ENCODE measurements at places on chromosomes 7 and 10.
A peak's percentile ranks its signal among the peaks of the same experiment; 100 is the strongest.

- no peak for DNase-seq
Observed at GRCh38 chr7:2619116-2619515, 12.7 kb upstream of the TTYH3 start.

DNA sequence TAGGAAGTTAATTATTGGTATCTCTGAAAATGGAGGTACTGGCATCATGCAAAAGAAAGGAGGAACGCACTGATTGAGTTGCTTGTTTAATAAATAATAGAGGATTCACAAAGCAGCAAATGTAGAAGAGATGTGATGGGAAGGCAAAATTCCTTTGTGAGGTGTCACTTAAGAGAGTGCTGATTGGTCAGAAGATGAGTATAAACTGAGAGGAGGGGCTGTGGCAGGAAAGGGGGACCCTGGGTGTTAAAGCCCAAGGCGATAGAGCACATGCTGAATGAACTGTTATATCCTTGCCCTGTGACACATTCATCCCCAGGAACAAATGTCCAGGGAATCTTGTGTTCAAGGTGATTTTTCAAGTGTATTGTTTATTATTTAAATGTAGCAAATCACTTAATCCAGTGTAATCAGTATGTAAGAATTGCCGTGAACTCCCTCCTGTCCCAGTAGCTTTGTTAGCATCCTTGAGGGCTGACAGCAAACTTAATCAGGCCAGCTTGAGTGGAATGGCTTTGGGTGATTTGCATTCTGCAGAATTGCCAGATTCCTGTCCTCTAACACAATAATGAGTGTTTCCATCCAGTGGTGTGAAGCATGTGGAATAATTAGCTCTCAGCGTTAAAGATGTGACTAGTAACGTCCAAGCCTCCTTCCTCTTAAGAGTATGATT lies 111.9 kb downstream of the CHN2 start:
- DNase-seq: no peak

DNA sequence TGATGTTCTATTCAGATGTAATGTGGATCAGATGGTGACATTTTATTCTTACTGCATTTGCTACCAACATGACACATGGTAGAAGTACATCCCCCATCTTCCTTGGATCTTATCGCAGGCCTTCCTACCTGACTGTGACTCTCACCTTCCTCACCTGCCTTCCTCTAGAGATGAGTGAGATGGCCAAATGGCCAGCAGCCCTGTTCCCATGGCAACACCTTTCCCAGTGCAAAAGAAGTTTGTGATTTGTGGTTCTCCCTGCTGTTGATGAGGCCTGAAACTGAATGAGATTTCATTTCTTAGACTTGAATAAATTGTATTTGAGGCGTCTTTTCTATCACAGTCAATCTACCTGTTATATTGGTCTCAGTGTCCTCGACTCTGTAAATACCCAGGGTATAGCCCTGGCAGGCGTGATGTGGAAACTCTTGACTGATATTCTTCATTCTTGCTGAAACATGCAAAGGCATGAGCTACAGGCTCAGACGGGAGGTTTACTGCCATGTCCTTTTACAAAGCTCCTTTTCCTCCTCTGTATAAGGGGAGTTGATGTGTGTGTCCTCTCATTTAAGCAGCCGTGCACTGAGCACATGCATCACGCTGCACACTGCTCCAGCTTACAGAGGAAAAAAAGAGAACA lies 440.7 kb upstream of the AKR1E2 start:
- no peak for DNase-seq

GRCh38 chr7:25720427-25720826 lies 431.6 kb upstream of the NFE2L3 start:
- DNase-seq: no peak

DNA sequence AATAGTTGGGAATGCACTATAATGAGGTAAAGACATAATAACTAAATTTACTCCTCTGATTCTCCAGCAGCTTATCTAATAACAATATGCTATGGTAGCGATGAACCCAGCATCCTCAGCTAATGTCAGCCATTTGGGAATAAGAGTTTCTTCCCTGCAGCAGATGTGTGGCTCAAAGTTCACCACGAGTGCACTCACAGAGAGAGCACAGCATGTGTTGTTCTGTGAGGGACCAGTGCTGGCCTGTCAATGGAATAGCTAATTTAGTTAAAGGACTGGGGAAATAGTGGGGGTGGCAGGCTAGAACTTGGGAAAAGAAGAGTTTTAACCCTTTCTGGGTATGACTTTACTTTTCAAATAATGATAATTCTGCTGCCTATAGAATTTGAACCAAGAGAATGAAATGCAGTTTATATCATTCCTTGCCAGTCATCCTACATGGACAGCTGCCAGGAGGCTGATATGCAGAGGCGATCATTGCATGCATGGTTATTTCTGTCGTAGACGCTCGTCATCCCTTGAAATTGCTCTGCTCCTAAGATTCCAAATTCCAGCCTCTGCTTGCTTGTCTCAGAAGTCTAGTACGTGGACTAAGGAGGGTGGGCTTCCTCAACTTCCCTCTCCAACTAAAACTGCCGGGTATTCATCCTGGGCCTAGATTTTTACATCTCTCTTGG lies 355.6 kb downstream of the RNLS start:
- DNase-seq: no peak

GRCh38 chr10:130137090-130137448 lies 878 bp downstream of the GLRX3 start:
- peak; percentile 35 for DNase-seq

DNA sequence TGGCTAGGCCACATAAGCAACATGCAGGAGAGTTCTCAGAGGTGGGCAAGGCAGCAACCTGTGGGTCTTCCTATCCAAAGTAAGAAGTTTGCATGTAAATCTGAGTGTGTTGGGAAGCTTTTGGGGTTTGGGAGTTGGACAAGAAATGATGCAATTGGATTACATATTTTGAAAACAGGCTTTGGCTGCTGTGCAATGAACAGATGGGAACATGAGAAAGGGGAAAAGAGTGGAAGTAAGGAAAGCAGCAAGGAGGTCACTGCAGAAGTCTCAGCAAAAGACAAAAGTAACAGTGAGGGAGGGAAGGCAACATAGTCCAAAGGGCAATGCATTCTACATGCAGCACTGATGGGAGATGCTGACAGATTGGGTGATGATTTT lies 61.1 kb upstream of the C10orf90 start:
- no peak for DNase-seq

DNA sequence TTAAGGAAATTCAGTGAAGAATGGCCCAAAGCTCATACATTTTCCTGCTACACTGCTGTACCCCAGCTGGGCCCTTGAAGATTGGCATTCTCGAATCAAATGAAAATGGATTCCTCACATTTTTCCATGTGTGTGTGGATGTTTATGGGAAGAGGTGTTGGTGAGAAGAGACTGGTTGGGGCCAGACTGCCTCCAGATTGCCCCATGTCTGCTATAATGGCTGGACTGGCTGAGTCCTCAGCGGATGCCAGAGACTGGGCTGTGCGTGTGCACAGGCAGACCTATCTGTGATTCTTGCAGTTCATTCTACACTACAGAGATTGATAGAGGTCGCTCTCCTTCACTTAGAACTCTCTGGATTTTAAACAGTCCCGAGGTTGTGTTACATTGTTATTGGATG lies 183.6 kb upstream of the GDF10 start:
- no peak for DNase-seq

DNA sequence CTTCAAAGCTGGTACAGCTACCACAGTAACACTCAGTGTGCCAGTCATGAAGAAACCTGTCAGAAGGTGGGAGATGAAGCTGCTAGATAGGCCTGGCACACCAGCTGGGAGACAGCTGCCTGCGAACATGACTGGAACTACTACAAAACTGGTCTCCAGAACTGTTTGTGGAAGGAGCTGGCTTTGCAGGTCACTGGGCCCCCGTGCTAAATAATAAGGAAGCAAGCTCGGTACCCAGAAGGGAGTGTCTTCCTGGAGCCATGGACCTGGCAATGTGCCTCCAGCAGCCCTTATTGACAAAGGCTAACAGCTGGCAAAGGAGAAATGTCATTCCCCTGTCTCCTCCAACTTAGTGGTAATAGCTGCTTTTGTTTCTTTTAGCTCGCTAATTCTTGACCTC lies 1217.6 kb upstream of the LRRN3 start:
- no peak for DNase-seq

GRCh38 chr10:71312811-71313789 lies 6.0 kb upstream of the SLC29A3 start:
- no peak for DNase-seq

DNA sequence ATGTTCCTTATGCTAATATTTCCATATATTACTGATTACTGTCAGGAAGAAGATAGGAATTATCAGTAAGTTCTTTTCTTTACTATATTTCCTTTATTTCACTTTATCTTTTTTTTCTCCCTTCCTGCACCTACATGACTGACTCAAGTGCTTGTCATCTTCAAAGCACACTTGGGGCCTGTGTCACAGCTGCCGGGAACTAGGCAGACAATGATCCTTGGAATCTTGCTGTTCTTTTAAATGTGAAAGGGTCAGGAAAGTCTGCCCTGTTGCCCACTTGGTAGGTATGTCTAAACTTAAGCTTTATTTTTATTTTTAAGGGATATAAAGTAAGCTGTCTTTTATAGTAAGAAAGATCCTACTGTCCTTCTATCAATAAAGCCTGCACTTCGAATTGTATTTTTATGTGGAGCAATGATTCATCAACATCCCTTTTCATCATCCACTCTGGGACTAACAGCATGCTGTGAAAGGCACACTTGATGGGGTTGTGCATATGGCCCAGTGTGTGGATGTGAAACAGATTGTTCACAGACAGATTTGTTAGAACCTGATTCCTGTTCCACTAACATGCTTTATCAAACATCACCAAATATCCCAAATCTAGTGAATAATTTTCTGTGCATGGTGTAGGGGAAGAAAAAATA lies 556.9 kb downstream of the DNAJB9 start:
- DNase-seq: no peak

- DNase-seq: no peak
Observed at GRCh38 chr10:95429639-95430038, 131.5 kb downstream of the SORBS1 start.

DNA sequence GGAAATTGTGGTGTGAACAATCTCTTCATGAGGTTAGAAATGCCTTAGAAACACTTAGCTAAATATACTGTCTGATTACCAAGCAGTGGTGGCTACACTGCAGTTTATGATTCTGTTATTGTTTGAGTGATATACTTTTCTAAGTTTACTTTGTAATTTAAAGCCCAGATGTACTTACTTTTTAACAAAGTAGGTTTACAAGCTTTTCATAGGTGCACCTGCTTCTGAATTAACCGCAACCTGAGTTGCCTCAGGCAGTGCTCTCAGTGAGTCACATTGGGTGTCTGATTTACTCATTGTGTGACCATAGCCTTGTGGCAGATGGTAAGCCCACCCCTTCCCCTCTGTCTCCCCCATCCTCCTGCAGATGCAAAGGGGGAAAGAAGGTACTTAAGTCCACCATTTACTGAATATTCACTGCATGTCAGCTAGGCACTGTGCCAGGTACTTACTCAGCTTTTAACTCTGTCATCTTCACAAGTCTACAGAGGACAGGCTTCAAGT lies 9.0 kb downstream of the MTURN start:
- no peak for DNase-seq

DNA sequence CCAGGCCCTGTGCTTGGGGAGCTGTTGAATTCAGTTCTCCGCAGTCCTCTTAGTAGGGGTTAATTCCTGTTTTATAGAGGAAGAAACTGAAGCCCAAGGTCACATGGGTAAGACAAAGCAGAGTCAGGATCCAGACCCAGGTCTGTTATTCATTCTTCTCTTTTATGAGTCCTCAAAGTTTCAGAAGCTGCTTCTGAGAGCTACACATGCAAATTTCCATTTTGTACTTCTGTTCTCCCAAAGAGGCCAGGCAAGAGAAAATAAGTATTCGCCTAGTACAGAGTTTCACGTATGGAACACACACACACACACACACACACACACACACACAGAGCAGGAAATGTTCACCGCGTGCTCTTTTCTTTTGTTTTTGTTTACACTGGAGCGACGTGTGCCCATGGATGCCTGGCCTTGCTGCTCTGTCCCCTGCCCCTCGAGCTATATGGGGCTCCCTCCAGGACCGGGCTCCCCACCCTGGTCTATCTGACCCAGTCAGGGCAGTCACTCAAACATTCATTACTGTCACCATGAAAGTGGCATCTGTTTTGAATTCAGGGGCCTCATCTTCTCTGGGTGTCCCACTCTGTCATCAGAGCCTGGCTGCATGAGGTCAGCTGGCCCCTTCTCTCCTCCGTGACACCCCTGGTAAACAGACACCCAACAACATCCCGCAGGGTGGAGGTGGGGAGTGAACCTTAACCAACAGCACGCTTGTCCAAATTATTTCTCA lies 84.4 kb downstream of the TNS3 start:
- DNase-seq: no peak

- DNase-seq: no peak
Observed at GRCh38 chr10:70722820-70723424, 50.6 kb downstream of the ADAMTS14 start.

GRCh38 chr10:625751-626711 lies 63.4 kb downstream of the DIP2C start:
- no peak for DNase-seq

GRCh38 chr10:130013335-130014262 lies 49.5 kb upstream of the EBF3 start:
- no peak for DNase-seq

- no peak for DNase-seq
Observed at GRCh38 chr7:104551226-104551625, 222.8 kb downstream of the LHFPL3 start.

GRCh38 chr10:34154383-34154900 lies 660.7 kb downstream of the PARD3 start:
- no peak for DNase-seq

GRCh38 chr7:40077849-40078248 lies 56.6 kb downstream of the MPLKIP start:
- DNase-seq: no peak

DNA sequence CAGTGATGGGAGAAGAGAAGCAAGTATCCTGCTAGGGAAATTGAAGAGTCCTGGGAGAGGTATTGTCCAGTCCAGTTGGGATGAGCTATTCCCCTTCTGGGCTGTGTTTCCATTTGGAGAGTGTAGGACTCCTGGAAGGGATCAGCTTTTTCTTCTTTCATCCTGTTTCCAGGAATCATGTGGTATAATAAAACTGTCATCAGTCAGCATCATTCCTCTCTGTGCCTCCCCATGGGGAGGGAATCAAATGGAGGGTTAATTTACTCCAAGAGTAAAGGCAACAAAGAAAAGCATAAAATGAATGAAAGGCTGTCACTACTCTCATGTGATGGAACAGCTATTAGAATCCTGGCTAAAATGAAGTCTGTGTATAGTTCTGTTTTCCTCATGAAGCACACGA lies 429.9 kb downstream of the SORCS3 start:
- no peak for DNase-seq

DNA sequence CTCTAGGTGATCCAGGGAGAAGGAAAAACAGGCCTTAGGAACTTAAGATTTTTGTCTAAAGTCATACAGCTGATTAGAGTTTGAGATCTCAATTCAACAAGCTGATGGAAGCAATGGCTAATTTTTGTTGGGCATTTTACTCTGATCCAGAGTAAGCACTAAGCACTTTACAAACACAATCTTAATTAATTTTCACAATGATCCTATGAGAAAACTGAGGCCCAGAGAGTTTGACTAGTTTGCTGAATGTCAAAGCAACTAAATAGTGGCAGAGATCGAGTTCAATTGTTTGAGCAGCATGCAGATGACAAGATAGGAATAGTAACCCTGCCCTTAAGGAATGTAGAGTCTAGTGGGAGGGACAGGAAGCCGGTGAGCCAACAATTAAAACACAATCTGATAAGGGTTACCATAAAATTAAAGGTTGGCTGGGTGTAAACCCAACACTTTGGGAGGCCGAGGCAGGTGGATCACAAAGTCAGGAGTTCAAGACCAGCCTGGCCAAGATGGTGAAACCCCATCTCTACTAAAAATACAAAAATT lies 13.5 kb upstream of the RPEL1 start:
- DNase-seq: no peak
